Cardiac muscle cell (in vitro differentiated cells and primary cell): ENCODE measurements at places on chromosomes 3 and 15.

- peak overlapping the region; percentile 20 for H3K27ac ChIP-seq
- peaks cover 26% of the 10 kb centered on the region for H3K4me1 ChIP-seq
- peaks cover 22% of the 10 kb centered on the region for H3K36me3 ChIP-seq
- no peak for DNase-seq
- H3K4me3 ChIP-seq: no peak overlapping the region
Measured at GRCh38 chr15:85672332-85673084, 122.2 kb downstream of the KLHL25 start.

GRCh38 chr3:149316437-149316836 lies 17.0 kb downstream of the TM4SF18 start:
- no peak overlapping the region for H3K27ac ChIP-seq
- no peak overlapping the region for H3K4me3 ChIP-seq
- DNase-seq: no peak

DNA sequence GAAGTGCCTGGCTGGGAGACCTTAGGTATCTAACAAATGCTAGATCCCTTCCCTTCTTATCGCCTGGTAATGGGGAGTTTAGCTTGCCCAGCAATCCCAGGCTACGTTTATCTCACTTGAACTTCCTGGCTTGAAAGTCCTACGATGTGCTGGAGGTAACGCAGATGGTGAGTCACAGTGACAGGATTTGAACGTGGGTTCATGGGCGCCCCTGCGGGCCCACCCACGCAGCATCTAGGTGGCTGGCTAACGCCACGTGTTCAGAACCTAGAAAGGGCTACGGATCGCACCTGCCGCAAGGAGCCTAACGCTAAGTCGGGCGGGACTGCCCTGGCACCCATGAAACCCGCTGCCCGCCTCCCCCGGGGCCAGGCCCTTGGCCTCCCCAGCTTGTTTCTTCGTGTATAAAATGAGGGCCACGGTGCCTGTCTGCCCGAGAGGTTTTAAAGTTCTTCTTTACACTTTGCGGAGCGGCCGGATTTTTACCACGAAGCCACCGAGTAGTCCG lies 600 bp upstream of the USP3 start:
- H3K27me3 ChIP-seq: peaks cover 26% of the 10 kb centered on the region
- H3K4me1 ChIP-seq: peaks cover 12% of the 10 kb centered on the region
- peak; percentile 91 for DNase-seq
- peak overlapping the region; percentile 28 for H3K4me3 ChIP-seq
- no peaks in the 10 kb centered on the region for H3K36me3 ChIP-seq
- peak overlapping the region; percentile 53 for H3K27ac ChIP-seq

- no peak overlapping the region for H3K4me3 ChIP-seq
- H3K27ac ChIP-seq: no peak overlapping the region
- no peaks in the 10 kb centered on the region for H3K36me3 ChIP-seq
Measured at GRCh38 chr3:143902210-143902609, 53.9 kb upstream of the SLC9A9 start.

GRCh38 chr15:60004846-60005351 lies 788 bp downstream of the FOXB1 start:
- H3K4me1 ChIP-seq: peaks cover 11% of the 10 kb centered on the region
- no peak overlapping the region for H3K27ac ChIP-seq
- peak overlapping the region; percentile 40 for H3K4me3 ChIP-seq
- no peaks in the 10 kb centered on the region for H3K36me3 ChIP-seq
- peaks cover 100% of the 10 kb centered on the region for H3K27me3 ChIP-seq

- no peaks in the 10 kb centered on the region for H3K27me3 ChIP-seq
- H3K36me3 ChIP-seq: no peaks in the 10 kb centered on the region
- H3K4me1 ChIP-seq: peaks cover 49% of the 10 kb centered on the region
- no peak overlapping the region for H3K4me3 ChIP-seq
- H3K27ac ChIP-seq: peak overlapping the region; percentile 63
Measured at GRCh38 chr3:36923981-36924743, 20.7 kb downstream of the TRANK1 start.

GRCh38 chr3:144488927-144489326 lies 517.3 kb downstream of the DIPK2A start:
- no peak overlapping the region for H3K27ac ChIP-seq
- no peak for DNase-seq
- no peaks in the 10 kb centered on the region for H3K27me3 ChIP-seq
- no peaks in the 10 kb centered on the region for H3K36me3 ChIP-seq
- no peaks in the 10 kb centered on the region for H3K4me1 ChIP-seq
- no peak overlapping the region for H3K4me3 ChIP-seq
